ENCODE measurements at places on chromosomes 11 and 22.

DNA sequence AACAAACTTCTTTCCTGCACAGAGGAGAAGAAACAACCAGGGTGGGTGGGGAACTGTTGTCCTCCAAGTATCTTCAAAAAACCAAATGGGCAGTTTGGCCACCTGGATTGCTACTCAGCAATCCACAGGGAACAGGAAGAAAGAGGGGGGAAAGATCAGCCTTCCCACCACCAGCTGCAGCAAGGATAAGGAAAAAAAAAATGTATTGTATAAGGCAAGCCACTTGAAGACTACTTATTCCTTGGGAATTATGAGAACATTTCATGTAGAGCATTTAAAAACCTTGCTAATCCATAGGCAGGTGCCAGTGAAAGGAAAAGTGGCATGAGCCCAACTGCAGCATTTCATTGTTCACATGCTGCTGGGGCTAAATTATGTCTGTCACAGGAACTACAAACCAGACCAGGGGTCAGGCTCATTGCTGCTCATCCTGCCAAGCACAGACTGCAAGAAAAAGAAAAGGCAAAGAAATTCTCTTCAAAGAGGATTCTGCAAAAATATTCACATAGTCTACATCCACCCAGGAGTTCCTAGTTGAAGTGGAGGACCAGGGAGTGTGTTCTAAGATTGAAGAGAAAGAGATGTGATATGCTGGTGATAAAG is 2.2 kb downstream of the RAB30 start:
- no peak for DNase-seq

DNA sequence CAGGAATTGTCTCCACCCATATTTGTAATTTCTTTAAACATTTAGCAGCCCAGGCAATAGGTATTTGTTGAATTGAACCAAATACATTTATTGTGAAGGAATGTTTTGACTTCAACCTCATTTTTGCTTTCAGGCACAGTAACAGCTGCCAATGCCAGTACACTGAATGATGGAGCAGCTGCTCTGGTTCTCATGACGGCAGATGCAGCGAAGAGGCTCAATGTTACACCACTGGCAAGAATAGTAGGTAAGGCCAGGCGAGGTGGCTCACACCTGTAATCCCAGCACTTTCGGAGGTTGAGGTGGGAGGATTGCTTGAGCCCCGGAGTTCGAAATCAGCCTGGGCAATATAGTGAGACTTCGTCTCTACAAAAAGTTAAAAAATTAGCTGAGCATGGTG is 20.9 kb downstream of the ACAT1 start:
- no peak for DNase-seq

- no peak for DNase-seq
Observed at GRCh38 chr11:57303990-57304579, 20.7 kb downstream of the TNKS1BP1 start.

- DNase-seq: no peak
Observed at GRCh38 chr11:13962562-13963168, at the start of gene SPON1. Gene SPON1 (plus strand): TSS chr11:13962723. CDS start chr11:13962905, 182 bp downstream.

DNA sequence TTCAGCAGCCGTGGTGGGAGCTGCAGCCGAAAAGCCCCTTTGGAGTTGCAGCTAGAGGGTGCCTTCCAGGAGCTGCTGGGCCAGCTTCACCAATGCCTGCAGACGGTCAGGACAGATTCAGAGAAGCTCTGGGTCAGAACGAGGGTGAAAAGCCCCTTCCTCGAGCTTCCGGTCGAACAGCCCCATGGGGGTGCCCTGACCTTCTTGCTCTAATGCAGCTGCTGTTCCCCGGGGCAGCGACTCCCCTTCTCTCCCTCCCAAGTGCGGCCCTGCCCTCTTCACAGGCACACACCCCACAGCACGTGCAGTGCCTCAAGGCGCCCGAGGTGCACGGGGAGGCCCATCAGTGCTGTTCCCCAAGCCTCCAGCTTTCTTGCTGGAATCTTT is 9.6 kb upstream of the IFITM3 start:
- DNase-seq: no peak

Data from GM12864 (cell line).